ENCODE measurements at places on chromosomes 11 and 22.

GRCh38 chr22:19127329-19128008, 3.6 kb upstream of the TSSK2 start:
- no peak for DNase-seq

DNA sequence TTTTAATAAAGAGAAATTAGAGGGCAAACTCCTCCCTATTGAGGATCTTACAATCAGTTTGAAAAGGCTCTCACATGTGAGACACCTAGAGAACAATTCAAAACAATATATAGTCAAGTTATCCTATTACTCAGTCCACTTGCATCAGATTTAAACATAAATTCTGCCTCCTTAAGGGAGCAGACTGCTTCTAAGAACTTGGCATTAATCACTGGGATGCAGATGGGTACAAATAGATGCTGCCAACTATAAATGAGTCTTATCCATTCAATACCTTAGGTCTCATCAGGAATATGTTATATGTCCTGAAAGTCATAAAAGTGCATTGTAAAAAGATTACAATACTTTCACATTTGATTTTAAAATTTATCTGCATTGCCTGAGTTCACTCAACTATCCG, 269.3 kb upstream of the KIRREL3 start:
- no peak for DNase-seq

- no peak for DNase-seq
Observed at GRCh38 chr11:3091081-3091845, 34.0 kb upstream of the CARS1 start.

DNA sequence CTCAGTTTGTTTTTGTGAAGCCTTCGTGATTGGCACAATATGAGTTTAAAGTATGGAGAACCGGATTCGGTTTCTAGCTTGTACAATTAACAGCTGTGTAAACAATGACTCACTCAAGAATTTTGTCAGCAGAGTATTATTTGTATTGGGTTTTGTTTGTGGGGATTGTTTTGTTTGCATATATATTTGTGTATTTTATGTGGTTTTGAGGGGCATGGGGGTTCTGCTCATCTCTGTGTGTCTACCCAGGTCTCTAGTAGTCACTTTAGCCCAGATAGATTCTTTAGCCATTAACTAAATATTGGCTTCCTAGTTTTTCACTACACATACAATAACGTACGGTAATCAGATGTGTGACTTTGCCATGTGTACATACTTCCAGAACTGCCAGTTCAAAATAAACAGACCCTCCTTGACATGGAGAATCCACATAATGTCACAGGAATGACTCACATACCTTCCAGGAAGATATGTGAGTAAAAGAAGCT, 7.5 kb upstream of the MS4A7 start:
- DNase-seq = no peak

DNA sequence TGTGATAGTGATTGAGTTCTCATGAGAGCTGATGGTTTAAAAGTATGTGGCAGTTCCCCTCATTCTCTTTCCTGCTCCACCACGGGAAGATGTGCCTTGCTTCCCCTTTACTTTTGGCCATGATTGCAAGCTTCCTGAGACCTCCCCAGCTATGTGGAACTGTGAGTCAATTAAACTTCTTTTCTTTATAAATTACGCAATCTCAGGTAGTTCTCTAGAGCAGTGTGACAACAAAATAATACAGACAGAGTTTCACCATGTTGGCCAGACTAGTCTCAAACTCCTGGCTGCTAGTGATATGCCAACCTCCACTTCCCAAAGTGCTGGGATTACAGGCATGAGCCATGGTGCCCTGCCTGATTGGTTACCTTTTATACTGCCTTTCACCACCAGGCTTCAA, 755.2 kb downstream of the METTL15 start:
- DNase-seq = no peak

DNA sequence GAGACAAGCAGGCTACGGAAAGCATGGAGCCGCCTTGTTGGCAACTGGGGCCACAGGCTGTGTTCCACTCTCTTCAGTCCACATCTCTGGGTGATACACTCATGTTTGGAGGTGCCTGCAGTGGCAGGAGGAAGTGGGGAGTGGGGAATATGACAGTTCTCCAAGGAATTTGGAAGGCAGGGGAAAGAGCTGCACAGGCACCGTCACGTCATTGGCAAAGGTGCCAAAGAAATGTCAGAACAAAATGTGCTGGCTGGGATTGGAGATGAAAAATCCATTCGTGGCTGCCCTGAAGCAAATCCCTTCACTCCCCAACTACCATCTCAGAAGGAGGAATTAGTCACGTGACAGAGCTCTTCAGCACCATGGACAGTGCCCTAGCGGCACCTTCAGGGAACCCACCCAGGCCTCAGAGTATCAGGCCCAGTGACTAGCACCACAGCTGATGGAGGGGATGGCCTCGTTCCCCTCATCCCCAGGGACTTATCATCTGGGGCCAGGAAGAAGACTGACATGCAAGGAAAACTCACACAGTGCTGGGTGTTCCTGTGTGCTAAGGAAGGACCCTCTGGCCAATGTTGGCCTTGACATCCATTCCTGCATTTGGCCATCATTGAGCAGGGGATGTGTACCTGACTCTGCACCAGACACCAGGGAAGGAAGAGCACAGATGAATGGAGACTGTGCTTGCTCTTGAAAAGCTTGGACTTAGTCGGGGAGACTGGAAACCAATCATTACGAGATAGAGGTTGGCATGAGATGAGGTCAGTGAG, 48.5 kb upstream of the PRDM11 start:
- no peak for DNase-seq

- no peak for DNase-seq
Observed at GRCh38 chr11:24624432-24624831, 127.6 kb downstream of the LUZP2 start.

DNA sequence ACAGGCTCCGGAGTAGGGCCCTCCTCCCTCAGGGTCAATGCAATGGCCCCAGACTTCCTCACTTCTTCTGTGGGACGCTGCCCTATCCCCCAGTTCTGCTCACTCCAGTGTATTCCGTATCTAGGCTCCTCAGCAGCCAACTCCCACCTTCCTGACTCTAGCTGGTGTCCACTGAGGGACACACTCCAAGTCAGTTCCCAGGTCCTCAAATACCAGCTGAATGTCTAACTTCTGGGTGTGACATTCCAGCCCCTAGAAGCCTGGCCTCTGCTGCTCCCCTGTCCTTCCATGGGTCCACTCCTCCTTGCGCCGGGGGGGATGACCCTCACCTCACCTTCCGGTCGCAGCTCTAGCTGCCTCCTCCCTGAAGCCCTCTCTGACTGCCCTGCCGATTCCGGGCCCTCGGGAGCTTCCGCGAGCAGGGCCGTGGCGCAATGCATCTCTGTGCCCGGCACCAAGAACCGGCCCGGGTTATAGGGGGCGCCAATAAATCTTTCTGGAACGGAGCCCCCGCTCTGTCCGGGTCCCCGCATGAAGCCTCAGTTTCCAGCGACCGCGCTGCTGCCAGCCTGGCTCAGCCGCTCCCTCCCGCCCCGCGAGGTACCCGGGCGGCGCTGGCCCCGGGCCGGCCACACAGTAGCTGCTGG, 15.4 kb downstream of the BAD start:
- no peak for DNase-seq

DNA sequence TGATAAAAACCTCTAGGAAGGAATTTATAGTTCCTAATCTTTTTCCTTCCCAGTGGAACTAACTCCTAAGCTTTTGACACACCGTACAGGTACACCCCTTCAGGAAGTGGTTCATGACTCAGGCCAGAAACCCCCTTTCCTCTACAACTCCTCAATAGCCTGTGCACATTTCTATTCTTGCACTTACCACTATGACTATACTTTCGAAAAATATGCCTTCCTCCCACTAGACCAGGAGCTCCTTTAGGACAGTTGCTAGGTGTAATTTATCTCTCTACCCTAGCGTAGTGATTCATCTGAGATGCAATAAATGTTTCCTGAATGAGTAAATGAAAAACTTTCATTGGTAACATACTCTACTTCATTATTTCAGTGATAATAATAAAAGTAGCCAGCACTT, 14.5 kb downstream of the MAP6 start:
- no peak for DNase-seq

- no peak for DNase-seq
Observed at GRCh38 chr11:14418801-14419417, 59.9 kb upstream of the RRAS2 start.

DNA sequence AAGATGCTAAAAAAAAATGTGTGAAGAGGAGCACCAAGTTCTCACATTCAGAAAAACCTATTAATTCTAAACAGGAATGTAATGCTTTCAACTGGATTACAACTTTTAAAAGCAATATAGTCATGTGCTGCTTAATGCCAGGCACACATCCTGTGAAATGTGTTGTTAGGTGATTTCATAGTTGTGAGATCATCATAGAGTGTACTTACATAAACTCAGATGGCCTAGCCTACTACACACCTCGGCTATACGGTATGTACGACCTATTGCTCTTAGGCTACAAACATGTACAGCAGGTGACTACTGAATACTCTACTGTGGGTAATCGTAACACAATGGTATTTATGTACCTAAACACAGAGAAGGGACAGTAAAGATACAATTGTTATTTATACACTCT, 142.3 kb downstream of the RBFOX2 start:
- DNase-seq = no peak

DNA sequence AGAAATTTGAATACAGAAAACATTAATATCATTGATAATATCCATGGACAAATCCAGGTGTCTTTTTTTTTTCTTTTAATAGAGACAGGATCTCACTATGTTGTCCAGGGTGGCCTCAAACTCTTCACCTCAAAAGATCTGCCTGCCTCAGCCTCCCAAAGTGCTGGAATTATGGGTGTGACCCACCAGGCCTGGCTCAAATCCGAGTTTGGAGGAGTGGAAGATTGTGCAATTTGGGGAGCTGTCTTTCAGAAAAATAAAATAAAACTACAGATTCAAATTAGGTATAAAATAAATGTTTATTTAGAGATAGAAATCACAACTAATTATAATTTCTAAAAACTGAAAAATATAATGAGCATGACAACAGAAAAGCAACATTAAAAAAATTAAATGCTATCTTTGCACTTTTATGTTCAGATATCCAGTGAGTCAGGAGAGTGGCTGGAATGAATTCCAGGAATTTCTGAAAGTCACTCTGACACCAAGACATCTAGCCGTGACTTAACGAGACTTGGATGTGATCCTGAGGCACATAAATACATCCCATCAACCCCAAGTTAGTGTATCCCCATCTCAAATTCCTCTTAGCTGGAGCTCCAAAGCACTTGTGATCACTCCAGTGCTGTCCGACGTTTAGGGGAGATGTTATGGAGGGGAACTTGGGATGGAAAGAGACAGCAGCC, 128.6 kb upstream of the THY1 start:
- DNase-seq = no peak

All from stimulated activated CD4-positive, alpha-beta T cell treated with anti-CD3 and anti-CD28 coated beads, Interleukin-15, amount 100 ng/mL, for 48 hours (primary cell).